ENCODE measurements at places on chromosomes 2 and 18.

DNA sequence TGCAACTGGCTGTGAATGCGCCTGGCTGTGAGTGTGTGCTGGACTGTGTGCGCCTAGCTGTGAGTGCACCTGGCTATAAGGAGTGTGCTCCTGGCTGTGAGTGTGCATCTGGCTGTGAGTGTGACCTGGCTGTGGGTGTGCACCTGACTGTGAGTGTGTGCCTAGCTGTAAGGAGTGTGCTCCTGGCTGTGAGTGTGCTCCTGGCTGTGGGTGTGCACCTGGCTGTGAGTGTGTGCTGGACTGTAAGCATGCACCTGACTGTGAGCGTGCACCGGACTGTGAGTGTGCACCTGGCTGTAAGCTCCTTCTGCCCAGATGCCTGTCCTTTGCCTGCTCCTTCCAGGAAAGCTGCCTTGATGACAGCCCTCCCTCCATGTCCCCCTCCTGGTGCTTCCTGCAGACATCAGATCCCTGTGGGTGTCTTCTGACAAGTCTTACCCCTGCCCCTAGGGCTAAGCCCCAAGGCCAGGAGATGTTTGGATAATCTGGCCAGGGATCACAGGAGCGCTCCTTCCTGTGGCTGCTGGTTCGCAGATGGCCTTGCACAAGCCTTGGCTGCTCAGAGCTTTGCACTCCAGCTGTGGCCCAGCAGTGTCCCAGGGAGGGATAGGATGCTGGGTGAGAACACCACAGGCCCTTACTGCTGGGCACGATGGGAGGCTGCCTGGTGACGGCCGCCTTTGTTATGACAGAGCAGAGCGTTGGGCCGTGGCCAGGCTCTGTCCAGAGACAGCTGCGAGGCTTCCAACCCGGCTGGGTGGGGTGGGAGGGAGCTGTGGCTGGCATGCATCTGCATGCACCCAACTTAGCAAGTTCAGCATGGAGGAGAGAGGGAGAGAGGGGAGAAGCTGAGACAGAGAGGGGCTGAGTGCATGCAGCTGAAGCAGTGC, 89.9 kb downstream of the GLI2 start:
- DNase-seq = peak; percentile 48

GRCh38 chr2:15795426-15795825, 144.9 kb upstream of the MYCN start:
- DNase-seq = no peak

DNA sequence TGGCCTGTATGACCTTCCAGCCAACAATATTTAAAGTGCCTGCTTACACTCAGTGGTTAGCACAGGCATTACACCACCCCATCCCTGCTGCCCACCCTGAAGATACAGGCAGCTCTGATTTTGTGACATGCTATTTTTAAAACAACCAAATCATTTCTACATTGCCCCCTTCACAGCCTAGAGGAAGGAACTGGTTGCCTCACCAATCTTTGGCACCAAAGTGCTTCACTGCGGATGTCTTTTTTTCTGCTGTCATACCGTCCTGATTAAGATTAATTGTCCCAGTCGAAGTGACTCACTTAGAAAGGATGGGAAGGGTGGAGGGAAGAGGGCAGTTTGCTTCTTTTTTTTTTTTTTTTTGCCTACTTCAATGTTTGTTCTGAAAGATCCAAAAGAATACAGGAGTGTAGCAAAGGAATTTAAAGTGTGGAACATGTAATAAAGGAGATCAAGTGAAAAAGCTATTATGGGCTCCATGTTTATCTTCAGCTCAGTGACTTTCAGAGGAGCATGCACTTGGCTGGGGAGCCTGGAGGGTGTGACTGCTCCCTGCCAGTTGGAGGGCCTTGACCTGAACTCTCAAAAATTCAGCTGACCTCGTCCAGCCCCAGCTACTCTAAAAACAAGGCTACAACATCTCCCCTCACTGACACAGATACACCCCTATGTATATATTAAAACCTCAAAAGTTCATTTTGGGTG, 501.1 kb upstream of the TNP1 start:
- DNase-seq = peak; percentile 90

GRCh38 chr18:79818631-79819030, 20.9 kb downstream of the KCNG2 start:
- no peak for DNase-seq

GRCh38 chr2:225779829-225780228, 380.3 kb downstream of the NYAP2 start:
- no peak for DNase-seq

- DNase-seq = no peak
Measured at GRCh38 chr2:46700435-46700834, 215.2 kb downstream of the MCFD2 start.

DNA sequence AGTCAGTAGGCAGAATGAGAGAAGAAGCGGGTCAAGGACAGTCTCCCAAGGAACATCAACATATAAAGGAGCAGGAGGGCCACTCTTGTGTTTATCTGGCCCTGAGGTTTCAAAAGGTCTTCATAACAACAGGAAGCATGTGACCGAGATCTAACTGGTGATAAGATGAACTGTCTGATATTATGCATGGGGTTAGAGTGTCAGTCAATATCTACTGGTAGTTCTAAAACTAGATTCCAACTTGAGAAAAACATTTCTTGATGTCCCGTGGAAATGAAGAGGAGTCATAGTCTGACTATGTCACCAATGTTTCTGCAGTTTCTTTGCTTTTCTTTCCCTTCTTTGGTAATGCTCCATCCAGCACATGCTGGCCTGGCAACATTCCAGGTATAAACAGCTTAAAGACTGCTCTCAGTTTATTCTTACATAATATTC, 77.5 kb upstream of the ITPRID2 start:
- peak; percentile 49 for DNase-seq

DNA sequence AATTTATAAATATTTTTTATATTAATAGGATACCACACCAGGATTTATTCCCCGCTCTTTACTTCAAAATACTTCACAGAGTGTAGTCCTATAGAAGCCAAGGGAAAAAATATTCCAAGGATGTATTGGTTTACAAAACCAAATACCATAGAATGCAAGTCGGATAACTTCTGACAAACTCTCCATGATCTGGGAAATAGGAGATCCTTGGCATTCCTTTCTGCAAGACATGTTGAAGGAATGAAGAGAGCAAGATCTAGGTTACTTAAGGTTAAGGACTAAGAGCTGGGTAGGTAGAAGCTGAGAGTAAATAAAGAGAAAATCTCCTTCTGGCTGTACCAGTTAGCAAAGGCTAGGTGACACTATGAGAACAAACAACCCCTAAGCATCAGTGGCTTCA, 141.2 kb downstream of the LRATD1 start:
- no peak for DNase-seq

DNA sequence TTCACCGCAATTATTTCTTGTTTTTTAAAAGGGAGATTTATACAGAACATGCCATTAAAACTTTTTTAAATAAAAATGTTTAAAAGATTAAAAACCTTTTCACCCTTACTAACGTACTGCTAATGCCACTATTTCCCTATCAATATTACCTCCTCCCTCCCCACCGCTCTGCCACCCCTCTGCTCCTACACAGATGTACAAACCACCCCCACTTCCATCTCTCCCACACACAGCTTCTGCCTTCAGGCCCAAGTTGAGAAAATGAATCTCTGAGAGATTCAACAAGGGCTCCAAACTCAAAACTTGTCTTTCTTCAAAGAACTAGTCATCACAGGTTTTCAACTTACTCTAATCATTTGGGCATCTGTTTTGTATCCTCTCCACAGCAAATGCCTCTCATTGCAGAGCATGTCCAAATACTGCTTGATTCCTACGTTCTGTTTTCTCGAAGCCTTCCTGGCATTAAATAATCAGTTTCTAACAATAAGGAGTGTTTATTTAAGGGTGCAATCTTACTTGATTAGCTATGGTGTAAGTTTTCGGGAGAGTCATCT, 32.1 kb downstream of the FARSB start:
- DNase-seq = no peak

- DNase-seq = no peak
Measured at GRCh38 chr2:73451263-73451972, 65.8 kb downstream of the ALMS1 start.

GRCh38 chr2:28406276-28407096, 13.8 kb downstream of the FOSL2 start:
- no peak for DNase-seq

DNA sequence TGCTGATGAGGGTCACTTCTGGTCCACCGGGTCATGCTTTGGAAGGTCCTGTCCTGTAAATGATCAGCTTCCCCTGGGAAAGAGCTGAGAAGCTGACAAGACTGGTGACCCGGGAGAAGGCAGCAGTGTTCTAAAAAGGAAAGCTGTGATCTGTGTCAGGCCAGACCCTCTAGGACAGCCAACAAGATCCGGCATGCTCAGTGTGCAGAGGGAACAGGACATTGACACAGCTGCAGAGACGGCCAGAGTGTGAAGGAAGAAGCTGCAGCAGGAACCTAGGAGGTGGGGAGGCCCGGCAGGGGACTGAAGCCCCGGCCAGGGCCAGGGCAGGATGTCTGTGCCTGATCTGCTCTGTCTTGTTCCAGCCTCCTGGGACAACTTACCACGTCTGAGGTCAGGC, 372.7 kb upstream of the ID2 start:
- no peak for DNase-seq

DNA sequence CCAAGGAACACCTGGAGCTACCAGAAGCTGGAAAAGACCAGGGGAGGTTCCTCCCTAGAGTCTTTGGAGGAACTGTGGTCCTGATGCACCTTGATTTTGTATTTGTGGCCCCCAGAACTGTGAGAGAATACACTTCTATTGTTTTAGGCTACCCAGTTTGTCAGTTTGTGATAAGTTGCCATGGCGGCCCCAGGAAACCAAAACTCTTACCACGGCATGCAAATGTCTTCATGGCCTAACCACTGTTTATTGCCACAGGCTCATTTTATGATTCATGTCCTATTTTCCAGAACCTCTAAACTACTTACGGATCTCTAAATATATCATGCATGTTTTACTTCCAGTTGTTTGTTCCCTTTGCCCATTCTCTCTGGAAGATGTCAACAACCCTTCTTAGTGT, 1250.7 kb upstream of the FAM98A start:
- DNase-seq = no peak

DNA sequence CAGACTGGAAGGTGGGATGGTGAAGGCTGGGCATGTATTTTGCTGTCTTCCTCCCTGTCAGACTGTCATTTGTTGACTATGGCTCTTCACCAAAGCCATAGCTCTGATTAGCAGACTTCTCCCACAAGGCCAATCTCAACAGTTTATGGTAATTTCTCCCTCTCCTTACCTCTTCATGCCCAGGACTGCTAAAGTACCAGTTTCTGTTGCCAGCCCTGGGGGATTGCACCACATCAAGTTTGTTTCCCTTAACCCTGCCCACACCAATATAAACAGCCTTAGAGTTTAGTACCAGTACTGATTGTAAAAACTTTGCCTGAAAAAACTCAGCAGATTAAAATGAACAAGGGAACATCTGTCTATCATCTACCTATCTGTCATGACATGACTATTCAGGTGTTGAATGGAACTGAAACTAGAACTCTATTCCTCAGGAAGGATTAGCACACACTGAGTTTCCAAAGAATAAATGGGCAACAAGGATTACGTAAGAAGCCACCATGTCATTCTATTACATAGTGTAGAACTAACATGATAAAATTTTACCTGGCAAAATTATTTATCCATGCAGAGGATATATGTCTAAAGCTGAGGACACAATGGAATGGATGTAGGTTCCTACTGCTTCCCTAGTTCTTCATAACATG, 13.7 kb downstream of the FEZ2 start:
- no peak for DNase-seq

DNA sequence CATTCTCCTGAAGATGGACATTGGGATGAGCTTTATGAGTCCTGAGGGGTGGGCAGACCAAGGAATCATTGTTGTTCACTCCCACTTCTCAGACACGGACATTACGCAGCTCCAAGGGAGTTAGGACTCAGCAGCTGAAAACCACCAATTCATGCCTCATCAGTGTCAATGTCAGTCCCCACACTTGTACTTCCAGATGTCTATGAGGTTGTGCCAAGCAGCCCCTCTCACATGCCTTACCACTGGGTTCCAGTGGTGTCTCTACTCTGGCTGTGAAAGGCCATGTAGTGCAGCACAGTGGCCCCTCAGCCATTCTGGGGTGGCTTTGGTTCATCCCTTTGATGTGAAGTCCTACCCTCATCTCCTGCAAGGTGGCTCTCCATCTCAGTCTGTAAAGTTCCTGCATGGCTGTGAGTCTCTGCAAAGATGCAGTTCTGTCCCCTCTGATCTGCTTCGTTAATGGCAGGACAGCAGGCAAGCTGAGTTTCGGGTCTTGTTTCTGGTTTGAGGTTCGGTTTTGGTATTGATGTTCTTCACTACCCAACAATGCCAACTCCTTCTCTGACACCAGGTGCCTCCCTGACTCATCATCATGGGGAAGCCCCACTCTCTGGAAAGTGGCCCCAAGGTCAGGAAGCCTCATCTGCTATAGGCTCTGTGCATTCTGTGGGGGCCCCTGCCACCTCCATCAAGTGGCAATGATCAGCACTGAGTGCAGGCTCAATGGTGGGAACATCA, 14.0 kb upstream of the COL6A3 start:
- DNase-seq = no peak
